ENCODE measurements at places on chromosomes 16 and 17. TPM values are rescaled to one million over a fixed set of nuclear protein-coding genes. Genes with fewer than 3 reads are reported as not detected.

DNA sequence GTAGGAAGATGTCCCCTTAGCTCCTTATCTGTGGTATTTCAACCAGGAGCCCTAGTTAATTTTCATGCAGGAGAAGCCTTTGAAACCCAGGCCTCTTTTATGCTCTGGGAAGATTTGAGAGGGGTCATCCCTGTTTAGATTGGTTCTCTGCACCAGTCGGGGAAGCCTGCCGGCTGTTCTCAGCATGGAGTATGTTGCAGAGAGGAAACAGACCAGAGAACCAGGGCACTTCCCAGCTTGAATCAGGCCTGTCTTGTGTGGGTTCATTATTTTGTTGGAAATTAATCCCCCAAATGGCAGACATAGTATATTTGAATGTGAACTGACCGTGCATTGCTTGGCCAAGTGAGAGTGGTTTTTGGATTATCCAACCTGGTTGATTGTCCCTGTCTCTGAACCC is 1082.1 kb upstream of the RBFOX1 start:
- no peak for DNase-seq

- no peak for DNase-seq
These were observed 840.2 kb upstream of the GOT2 start for GRCh38 chr16:59574296-59574695.

- DNase-seq, result no peak
These were observed 38.4 kb downstream of the PSMD12 start for GRCh38 chr17:67328026-67328425.

DNA sequence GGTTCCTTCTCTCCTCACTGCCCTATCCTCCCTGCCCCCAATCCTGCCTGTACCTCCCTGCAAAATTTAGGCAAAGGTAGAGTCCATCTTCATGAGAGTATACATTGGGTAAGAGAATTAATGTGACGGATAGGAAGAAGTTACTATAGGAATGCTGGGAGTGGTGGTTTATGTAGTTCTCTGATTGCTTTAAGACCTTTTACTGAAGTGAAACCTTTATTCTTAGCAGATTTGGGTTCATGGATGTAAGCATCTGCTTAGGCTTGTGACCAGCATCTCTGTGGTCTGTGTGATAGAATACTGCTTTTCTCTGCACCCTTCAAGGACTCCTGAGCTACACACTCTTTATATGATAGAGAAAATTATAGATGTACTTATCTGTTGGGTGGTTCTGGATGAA is 127.3 kb downstream of the PRKCA start:
- no peak for DNase-seq

DNA sequence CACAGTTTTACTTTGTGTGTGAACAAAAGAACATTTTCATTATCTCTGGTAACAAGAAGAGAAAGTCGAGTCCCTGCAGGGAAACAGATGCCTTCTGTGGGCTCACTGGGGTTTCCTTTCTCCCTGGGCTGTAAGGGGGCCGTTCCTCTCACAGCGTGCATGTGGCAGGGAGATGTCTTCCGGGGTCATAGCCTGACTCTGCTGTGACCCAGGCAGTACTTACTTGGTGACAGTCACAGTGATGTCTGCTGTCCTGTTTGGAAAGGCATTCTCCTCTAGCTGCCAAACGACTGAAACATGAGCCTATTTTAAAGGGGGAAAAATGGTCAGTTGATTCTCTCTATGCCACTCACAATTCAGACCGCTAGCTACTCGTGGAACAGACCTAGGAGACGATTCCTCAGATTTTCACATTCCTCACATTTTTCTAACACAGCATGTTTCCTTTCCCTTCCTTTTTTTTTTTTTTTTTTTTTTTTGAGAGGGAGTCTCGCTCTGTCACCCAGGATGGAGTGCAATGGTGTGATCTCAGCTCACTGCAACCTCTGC is 7.3 kb downstream of the HASPIN start:
- no peak for DNase-seq

GRCh38 chr17:49390548-49391324 is 23.9 kb downstream of the PHB1 start:
- no peak for DNase-seq

DNA sequence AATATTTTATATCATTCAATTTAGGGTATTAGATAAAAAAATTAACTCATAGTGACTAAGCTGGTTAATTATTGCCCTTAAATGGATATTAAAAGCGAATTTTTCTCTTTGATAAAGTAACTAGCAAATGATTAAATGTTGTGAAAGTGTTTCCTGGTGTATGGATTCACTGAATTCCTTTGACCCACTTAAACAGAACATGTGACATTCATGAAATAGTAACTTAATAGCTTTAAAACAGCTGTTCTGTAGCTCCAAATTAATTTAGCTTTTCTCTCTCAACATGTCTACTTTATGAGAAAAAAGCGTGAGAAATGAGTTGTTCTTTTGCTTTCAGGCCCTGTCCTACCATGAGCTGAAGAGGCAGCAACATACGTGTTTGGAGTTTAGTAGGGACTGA is 36.4 kb upstream of the APPBP2 start:
- DNase-seq, result no peak

DNA sequence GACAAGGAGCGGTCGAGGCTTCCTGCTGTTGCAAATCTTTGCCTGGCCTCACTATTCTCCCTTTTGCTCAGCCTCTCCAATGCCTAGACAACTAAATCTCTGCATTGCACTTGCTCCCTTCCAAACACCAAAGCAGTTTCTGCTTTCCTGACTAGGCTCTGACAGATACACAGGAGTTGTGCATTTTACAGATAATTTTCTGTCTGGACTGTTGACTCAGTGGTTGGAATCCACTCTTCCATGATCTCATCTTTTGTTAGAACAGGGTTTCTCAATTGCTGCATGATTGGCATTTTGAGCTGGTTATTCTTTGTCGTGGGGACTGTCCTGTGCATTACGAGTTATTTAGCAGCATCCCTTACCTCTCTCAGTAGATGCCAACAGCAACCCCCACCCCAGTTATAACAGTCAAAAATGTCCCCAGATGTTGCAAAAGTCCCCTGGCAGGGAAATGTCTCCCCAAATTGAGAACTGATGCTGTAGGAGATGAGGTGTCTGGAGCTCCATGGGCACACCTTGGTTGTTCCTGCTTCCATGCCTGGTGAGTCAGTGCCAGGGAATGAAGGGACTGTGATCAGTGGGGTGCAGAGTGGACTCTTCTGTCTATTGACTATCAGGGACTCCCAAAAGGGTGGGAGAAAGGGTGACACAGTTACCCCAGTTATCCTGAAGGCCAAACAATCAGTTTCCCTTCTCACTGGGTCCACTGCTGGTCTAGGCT is 557.4 kb upstream of the PSMD7 start:
- no peak for DNase-seq

DNA sequence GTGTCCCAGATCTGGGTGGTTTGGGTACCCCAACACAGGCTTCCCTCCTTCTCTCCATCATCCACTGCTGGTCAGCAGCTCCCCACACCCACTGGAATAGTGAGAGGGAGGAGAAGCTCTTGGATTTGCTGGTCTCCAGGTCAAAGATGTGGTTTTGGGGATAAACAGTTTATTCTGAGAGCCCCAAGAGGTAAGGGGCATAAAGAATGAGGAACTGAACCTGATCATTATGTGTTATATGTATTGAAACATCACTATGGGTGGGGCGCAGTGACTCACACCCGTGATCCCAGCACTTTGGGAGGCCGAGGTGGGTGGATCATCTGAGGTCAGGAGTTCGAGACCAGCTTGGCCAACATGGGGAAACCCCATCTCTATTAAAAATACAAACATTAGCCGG is 3.9 kb downstream of the DPEP2 start:
- no peak for DNase-seq

DNA sequence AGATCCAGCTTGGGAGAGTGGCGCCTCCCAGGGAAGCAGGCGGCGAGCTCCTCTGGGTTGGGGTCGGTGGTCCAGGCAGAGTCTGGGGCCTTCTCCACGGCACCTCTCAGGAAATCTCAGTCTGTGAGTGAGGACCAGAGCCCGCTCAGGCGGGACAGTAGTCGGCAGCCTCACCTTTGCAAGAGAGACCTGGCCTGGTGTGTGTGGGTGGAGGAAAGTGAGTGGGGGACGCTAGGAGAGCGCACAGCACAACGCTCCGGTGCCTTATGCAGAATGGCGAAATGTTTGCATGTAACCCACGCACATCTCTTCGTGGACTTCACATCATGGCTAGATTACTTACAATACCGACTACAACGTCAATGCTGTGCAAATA is 2.2 kb downstream of the AHSP start:
- no peak for DNase-seq

DNA sequence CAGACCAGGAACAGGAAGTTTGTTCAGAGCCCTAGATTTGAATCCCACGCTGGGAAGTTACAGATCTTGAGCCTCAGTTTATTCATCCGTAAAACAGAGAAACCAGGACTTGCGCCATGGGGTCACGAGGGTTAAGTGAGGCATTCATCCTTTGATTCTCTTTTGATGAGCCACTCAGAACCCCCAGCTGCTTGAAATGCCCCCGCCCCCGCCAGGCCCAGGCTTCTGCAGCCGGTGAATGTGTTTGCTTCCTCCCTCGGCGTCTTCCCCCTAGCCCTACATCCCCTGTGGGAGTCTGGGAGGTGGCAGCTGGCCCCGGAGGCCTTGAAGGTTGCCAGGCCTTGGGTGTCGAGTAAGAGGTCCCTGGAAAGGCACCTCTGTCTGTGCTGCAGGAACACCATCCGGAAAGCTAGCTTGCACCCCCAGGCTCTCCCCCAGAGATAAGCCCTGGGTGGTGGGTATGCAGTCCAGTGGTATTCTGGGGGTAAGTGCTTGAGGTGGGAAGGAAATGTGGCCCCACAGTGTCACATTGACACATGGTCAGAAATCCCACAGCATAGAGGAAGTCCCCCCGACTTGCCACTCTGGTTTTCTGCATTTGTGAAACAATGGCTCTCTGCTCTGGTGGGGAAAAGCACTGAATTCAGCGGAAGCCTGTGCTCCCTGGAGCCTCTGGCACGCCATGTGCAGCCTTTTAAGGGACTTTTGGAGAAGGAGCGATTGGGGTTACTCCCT is 14.9 kb downstream of the IRF8 start:
- no peak for DNase-seq

DNA sequence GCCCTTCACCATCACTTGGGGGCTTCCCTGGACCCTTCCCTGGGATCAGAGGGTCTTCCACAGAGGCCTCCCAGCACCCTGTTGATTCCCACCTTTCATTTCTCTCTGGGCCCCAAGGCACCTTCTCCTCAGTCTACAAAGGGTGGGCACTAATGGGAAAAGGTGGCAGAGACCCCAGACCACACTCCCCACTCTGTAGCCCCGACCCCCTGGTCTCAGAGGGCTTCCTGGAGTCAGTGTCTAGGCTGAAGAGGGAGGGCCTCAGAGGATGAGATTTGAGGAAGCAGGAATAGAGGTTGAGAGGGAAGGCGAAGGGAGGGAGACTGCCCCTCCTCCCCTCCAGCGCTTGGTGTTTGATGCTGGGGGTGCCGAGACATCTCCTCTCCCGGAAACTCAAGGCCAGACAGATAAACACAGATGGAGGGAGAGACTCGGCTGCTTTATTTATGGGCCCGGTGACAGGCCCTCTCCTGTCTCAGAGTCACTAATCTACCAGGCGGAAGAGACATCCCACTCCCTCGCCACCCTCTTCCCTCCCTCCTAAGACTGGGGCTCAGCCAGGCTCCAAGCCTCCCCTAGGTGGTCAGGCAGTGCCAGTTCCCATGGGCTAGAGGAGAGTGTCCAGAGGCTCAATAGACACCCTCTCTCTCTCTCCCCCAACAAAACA is 18.5 kb upstream of the SP2 start:
- DNase-seq, result no peak

DNA sequence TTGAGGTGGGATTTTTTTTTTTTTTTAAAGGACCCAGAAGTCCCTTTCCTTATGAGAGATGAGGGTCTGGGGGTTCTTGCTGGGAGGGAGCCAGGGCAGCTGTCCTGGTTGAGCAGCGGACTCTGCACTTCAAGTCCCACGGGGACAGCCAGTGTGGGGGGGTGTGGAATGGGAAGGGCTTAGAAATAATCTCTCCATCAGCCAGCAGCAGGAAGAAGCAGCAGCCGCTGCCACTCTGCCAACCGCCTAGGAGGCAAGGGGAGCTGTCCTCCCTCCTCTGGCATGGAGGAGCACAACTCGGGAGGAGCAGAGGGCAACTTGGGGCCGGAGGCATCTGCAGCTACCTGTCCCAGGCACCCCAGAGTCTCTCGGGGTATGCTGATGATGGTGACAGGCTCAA is at the start of gene KCNG4:
Gene KCNG4 (minus strand): TSS at position 104 of the 400 bp plus-strand sequence. CDS start 2,527 bp downstream, outside the sequence.
- no peak for DNase-seq

- peak; percentile 65 for DNase-seq
These were observed 43.3 kb downstream of the HAPSTR1 start for GRCh38 chr16:9134739-9135138.

DNA sequence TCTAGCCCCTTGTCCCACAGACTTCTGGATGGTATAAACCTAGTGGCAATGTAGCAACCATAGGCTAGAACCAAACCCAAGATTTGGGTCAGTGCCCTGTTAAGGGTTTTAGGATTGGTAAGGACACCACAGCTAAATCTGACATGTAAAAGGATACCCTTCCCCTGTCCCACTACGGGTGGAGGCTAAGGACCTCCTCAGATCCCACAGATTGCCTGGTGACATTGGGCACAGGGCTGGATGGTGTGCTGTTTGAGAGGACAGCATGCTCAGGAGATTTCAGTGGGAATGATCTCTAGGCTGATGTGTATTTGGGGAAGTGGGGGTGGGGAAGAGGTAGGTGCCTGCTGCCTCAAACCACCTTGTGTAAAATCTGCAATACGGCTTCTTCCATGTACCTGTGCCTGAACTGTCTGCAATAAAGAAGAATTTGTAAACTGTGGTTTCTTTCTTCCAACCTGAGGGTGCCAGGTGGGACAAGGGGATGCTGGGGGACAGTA is 671 bp upstream of the EDC4 start:
- DNase-seq, result no peak

DNA sequence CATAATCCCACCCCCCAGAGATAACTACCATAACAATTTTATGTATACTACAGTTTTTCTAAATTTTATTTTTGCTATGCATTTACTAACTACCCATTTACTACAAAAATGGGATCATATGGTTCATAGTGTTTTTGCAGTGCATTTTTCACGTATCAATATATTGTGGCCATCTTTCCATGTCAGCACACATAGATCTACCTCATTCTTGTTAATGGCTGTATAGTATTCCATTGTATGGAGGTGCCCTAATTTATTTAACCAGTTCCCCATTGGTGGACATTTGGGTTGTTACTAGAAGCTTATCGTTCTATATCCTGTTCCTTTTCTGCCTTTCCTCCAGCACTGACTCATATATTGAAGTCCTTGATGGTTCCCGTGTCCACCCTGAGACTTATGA is 22.7 kb downstream of the PROCA1 start:
- no peak for DNase-seq

- DNase-seq, result no peak
These were observed 13.0 kb downstream of the PITPNM3 start for GRCh38 chr17:6543079-6544010.

KCNJ2 gene
- total RNA-seq, result 2.1 TPM

IL17C gene
- total RNA-seq, result not detected

NPIPB8 gene
- total RNA-seq, result 0.27 TPM

KIF19 gene
- total RNA-seq, result 1.7 TPM

MYO19 gene
- 49.9 TPM for total RNA-seq

CUEDC1 gene
- total RNA-seq, result 30.7 TPM

SLFN11 gene
- 25.0 TPM for total RNA-seq

KRTAP4-5 gene
- total RNA-seq, result not detected

PRMT7 gene
- 34.6 TPM for total RNA-seq

CDH13 gene
- total RNA-seq, result 13.6 TPM

TBC1D3K gene
- not detected for total RNA-seq

NME1 gene
- total RNA-seq, result 16.3 TPM

TLCD2 gene
- total RNA-seq, result 5.4 TPM

RPH3AL gene
- total RNA-seq, result 3.1 TPM
